ENCODE measurements at places on chromosomes 2 and 18. TPM values are rescaled to one million over a fixed set of nuclear protein-coding genes. Genes with fewer than 3 reads are reported as not detected.

DNA sequence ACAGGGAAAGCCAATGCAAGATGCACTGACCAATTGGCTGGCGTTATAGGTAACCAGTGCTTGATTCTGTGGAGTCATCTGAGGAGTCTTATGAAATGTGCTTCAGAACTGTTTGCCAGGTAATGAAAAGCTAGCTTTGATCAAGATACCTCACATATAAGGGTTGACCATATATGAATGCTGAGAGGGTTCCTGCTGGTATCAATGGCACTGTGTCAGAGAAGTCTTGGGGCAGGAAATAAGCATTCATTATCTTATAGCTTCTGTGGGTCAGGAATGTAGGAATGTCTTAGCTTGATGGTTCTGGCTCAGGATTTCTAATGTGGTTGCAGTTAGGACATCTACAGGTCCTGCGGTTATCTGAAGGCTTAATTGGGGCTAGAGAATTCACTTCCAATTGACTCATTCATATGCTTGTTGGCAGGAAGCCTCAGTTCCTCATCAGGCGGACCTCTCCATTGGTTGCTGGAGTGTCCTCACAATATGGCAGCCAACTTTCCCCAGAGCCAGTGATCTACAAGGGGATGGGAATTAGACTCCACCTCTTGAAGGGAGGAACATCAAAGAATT is 22.1 kb upstream of the TCF7L1 start:
- no peaks in the 10 kb centered on the region for H3K4me1 ChIP-seq
- H3K4me3 ChIP-seq: no peak overlapping the region
- peaks cover 22% of the 10 kb centered on the region for H3K27me3 ChIP-seq
- DNase-seq: no peak

Gene CKAP2L
- 66.3 TPM for total RNA-seq

DNA sequence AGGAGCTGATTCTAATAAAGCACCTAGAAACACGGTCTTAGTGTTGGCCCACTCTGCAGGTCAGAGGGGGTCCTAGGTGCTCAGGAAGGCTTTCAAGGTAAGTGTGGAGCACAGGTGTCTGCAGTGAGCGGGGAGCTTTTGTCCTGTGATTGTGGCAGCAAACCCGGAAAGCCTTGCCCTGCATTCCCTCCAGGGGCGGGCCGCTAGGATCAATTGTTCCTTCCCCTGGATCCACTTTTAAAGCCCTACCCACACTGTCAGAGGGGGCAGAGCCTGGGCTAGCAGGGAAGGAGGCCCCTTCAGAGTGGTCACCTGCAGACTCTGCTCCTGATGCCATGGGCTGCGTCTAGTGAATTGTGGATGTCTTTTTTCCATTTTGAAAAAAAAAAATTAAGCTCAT is 176.0 kb downstream of the CTIF start:
- no peaks in the 10 kb centered on the region for H3K36me3 ChIP-seq
- no peak for DNase-seq
- no peak overlapping the region for H3K4me3 ChIP-seq
- H3K4me1 ChIP-seq: peaks cover 5% of the 10 kb centered on the region
- no peak overlapping the region for H3K27ac ChIP-seq

GRCh38 chr2:226076529-226076928 is 677.0 kb downstream of the NYAP2 start:
- no peak for DNase-seq
- H3K27me3 ChIP-seq: no peaks in the 10 kb centered on the region
- no peaks in the 10 kb centered on the region for H3K4me1 ChIP-seq
- no peak overlapping the region for H3K27ac ChIP-seq
- no peak overlapping the region for H3K4me3 ChIP-seq

DNA sequence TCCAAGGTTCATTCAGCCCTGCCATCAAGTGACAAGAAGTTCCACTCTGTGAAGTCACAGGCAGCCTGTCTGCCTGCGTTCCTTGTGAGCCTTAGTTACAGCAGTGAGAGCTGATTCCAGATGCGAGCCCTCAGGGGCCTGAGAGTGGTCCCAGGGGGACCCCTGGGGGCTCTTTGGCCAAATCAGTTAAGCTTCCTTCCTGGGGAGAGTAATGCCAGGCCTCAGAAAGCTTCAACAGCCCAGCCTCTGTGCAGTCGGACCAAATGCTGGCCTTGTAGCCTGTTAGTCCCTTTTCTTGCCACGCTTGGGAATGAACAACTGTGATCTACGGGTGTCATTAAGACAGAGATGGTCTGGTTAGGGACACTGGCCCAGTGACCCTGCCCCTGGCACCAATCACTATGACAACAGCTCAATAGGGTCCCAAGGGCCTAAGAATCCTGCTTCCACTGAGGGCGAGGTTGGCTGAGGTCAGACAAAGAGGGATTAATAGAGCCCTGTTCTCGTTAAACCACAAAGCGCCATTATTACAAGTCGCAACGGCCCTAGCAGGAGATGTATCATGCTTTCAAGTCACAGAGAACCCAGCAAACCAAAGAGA is 50.9 kb downstream of the HS1BP3 start:
- no peak for DNase-seq
- H3K4me1 ChIP-seq: peaks cover 22% of the 10 kb centered on the region
- H3K27ac ChIP-seq: no peak overlapping the region
- no peak overlapping the region for H3K4me3 ChIP-seq
- no peaks in the 10 kb centered on the region for H3K36me3 ChIP-seq

Gene TUBB8B
- total RNA-seq: not detected

Gene NLRC4
- 0.08 TPM for total RNA-seq

DNA sequence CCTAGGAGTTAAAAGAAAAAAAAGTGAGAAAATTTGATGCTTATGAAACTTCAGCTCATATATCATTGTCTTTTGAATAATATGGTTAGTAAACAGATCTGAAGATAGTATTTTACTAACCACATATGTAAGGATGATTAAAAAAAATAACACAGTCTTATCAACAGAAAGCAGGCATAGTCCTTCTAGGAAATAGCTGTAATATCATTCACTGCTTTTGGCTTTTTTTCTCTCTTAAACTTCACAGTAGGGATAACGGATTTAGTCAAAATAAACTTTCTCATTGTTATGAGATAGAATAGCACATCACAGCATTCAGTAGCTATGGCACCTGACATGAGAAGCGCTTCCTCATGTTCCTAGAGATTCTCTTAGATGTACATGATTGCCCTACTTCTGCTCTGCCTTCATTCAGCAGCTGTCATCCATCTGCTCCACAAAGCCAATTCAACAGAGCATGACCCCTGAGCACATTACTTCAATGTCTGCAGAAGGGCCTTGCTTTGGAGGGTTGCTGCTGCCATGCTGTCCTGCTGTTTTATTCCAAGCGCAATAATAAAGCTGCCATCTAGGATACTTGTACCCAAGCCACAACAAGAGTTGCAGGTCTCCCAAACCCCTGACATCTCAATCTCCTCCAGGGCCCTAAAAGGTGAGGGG is 67.0 kb downstream of the TTC21B start:
- peaks cover 40% of the 10 kb centered on the region for H3K36me3 ChIP-seq
- DNase-seq: no peak
- H3K4me1 ChIP-seq: peaks cover 5% of the 10 kb centered on the region

DNA sequence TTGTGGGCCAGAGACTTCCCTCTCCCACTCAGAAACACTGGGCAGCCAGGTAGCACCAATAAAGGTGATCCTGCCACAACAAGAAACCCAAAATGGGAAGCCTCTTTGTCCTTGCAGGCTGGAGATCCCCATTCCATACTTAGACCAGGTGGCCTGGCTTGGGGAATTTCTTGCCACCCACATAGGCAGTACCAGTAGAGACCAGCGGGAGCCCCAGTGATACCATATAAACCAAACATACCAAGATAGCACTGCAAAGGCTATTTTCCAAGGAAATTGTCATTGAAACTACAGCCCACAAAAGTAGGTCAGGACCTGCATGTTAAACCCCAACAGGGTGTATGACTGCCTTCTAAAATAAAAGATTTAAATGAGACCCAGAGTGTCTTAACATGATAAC is 171.6 kb downstream of the DIS3L2 start:
- H3K4me1 ChIP-seq: no peaks in the 10 kb centered on the region
- no peak overlapping the region for H3K27ac ChIP-seq
- H3K4me3 ChIP-seq: no peak overlapping the region
- no peak for DNase-seq
- peaks cover 4% of the 10 kb centered on the region for H3K36me3 ChIP-seq

Gene ANXA4
- 86.9 TPM for total RNA-seq

DNA sequence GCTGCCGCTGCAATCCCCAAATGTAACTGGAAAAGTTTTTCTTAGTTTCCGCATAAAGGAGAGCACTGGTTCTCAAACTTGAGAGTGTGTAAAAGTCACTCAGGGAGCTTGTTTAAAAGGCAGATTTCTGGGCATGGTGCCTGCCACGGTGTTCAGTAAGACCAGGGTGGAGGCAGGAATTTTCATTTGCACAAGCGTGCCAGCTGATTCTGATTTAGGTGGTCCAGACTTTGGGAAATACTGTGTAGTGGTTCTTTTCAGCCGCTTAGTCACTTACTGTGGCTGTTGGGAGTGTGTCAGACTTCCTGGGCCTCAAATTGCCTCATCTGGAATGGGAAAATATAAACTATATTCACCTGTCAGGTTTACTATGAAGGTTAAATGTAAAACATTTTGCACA is 788 bp downstream of the ARMC9 start:
- DNase-seq: no peak
- H3K36me3 ChIP-seq: no peaks in the 10 kb centered on the region
- peaks cover 27% of the 10 kb centered on the region for H3K27me3 ChIP-seq
- H3K4me1 ChIP-seq: peaks cover 12% of the 10 kb centered on the region
- H3K4me3 ChIP-seq: peak overlapping the region; percentile 88

DNA sequence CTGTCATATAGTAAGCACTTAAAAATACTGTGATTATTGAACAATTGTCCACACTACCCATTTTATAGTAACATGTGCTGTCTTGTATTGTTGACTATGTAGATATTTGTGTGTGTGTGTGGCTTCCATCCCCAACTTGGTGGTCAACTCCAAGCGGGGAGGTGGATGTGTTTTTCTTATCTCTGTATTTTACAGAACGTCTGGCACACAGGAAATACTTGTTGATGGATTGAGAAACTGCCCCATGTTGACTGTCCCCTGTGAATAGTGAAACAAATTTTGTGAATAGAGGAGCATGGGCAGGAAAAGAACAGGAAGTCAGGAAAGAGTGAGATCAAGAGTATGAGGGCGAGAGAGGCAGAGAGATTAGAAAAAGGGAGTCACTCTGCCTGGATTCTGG is 83.6 kb downstream of the CELF4 start:
- no peak overlapping the region for H3K27ac ChIP-seq
- no peaks in the 10 kb centered on the region for H3K36me3 ChIP-seq
- H3K4me3 ChIP-seq: no peak overlapping the region
- no peak for DNase-seq
- H3K27me3 ChIP-seq: peaks cover 36% of the 10 kb centered on the region
- H3K4me1 ChIP-seq: peaks cover 2% of the 10 kb centered on the region

- no peaks in the 10 kb centered on the region for H3K4me1 ChIP-seq
- H3K4me3 ChIP-seq: no peak overlapping the region
- H3K36me3 ChIP-seq: no peaks in the 10 kb centered on the region
These were observed 235.2 kb downstream of the LNPK start for GRCh38 chr2:175766880-175767279.

- H3K27me3 ChIP-seq: no peaks in the 10 kb centered on the region
- H3K4me1 ChIP-seq: no peaks in the 10 kb centered on the region
- H3K4me3 ChIP-seq: no peak overlapping the region
- no peak for DNase-seq
These were observed 43.1 kb downstream of the KYNU start for GRCh38 chr2:142920571-142920970.

GRCh38 chr2:172708247-172708646 is 27.4 kb upstream of the RAPGEF4 start:
- H3K4me1 ChIP-seq: no peaks in the 10 kb centered on the region
- H3K36me3 ChIP-seq: no peaks in the 10 kb centered on the region
- H3K4me3 ChIP-seq: no peak overlapping the region
- H3K27me3 ChIP-seq: peaks cover 22% of the 10 kb centered on the region
- no peak overlapping the region for H3K27ac ChIP-seq

Gene ADRA2B
- not detected for total RNA-seq

DNA sequence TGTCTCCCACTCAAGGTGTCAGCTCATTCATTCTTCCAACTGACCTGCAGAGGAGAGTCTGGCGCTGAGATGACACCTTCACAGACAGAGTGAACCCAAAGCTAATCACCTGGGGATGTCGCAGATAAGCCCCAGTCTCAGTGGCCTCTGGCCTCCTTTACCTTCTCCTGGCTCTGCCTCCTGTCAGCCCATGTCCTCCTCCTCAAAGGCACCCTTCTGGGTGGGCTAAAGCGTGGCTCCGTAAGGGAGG is 194.1 kb downstream of the MIB1 start:
- H3K4me1 ChIP-seq: no peaks in the 10 kb centered on the region
- no peak overlapping the region for H3K27ac ChIP-seq
- no peaks in the 10 kb centered on the region for H3K36me3 ChIP-seq
- peaks cover 6% of the 10 kb centered on the region for H3K27me3 ChIP-seq

Gene NRP2
- 1.4 TPM for total RNA-seq

Gene EDAR
- not detected for total RNA-seq

Gene VSNL1
- not detected for total RNA-seq

- no peaks in the 10 kb centered on the region for H3K27me3 ChIP-seq
- DNase-seq: no peak
- H3K27ac ChIP-seq: no peak overlapping the region
- H3K4me1 ChIP-seq: no peaks in the 10 kb centered on the region
These were observed 230.1 kb downstream of the CD226 start for GRCh38 chr18:69717586-69717985.

DNA sequence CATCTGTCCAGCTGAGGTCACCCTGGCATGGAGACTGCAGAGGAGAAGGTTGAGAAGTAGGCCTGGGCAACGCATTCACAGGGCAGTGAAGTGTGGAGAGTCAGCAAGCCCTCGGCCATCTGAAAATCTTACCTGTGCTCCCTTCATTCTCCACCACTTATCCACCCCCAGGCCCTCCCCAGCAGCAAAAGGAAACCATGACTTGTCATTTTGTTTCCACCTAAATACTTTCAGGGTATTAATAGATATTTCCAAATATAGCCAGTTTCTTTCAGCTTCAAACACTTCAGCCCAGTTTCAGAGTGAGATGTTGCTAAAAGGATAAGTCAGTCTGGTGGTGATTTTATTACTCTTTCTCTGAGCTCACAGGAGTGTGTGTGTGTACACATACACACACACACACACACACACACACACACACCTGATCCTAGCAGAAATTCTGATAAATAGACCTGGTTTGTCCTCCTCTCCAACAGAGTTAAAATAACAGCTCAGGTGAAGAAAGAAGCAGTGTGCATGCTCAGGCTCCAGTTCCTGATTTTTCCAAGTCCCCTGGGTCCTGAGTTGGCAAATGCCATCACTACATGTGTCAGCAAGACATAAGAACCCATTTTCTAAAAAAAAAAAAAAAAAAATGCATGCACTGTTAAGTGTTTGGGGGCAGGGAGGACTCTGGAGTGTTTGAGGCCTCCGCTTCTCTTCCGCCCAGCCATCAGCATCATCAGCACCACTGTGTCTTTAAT is 82.8 kb downstream of the LOXHD1 start:
- H3K4me1 ChIP-seq: no peaks in the 10 kb centered on the region
- no peak overlapping the region for H3K4me3 ChIP-seq
- peaks cover 7% of the 10 kb centered on the region for H3K27me3 ChIP-seq
- no peak for DNase-seq
- H3K36me3 ChIP-seq: no peaks in the 10 kb centered on the region
- H3K27ac ChIP-seq: no peak overlapping the region

GRCh38 chr18:71371951-71372605 is 1083.2 kb downstream of the SOCS6 start:
- no peaks in the 10 kb centered on the region for H3K36me3 ChIP-seq
- no peak overlapping the region for H3K27ac ChIP-seq
- DNase-seq: no peak
- H3K4me1 ChIP-seq: no peaks in the 10 kb centered on the region
- H3K4me3 ChIP-seq: no peak overlapping the region
